ENCODE measurements at places on chromosomes 5 and 9.
A peak's percentile ranks its signal among the peaks of the same experiment; 100 is the strongest.

DNA sequence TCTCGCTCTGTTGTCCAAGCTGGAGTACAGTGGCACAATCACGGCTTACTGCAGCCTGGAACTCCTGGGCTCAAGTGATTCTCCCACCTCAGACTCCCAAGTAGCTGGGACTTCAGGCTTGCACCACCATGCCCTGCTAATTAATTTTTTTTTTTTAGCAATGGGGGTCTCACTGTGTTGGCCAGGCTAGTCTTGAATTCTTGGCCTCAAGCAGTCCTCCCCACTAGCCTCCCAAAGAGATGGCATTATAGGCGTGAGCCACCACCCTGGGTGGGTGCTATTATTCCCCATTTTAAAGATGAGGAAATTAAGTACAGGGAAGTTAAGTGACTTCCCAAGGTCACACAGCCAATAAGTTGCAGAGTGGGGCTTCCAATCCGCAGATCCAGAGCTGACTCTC lies 1.7 kb downstream of the NNT start:
- H3K36me3 ChIP-seq = peaks cover 22% of the 10 kb centered on the region
- DNase-seq = no peak
- H3K4me1 ChIP-seq = peaks cover 24% of the 10 kb centered on the region
- no peaks in the 10 kb centered on the region for H3K27me3 ChIP-seq
- H3K27ac ChIP-seq = no peak overlapping the region

- H3K27ac ChIP-seq = no peak within 1 kb of the TSS
- H3K27me3 ChIP-seq = peaks cover 65% of the 10 kb centered on the region
- peaks cover 21% of the 10 kb centered on the region for H3K4me1 ChIP-seq
- peak; percentile 82 for DNase-seq
Observed at GRCh38 chr9:119368681-119369581, at the start of gene BRINP1. TSS of gene BRINP1 (minus strand) at chr9:119369435. CDS start at chr9:119313355, 56,080 bp downstream.

- peaks cover 43% of the 10 kb centered on the region for H3K4me1 ChIP-seq
- DNase-seq = no peak
Observed at GRCh38 chr5:78591138-78591612, 57.4 kb downstream of the LHFPL2 start.

DNA sequence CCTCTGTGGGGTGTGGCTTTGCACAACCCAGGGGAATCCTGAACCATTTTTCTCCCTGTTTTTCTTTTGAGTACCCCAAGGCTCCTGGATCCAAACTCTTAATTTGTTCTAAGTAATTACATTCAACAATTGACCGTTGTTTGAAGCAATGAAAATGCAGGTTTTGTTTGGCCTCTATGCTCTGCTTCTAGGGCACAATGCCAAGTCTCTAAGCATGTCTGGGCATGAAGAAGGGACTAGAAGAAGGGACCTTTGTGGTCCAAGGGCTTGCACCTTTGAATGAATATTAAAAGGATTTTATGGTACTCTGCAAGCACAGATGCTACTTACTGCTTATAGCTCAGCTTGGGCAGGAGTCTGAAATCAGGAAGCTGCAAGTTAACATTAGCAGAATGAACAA lies 6.6 kb upstream of the ENC1 start:
- peaks cover 41% of the 10 kb centered on the region for H3K4me1 ChIP-seq
- peak overlapping the region; percentile 64 for H3K27ac ChIP-seq
- no peaks in the 10 kb centered on the region for H3K36me3 ChIP-seq

DNA sequence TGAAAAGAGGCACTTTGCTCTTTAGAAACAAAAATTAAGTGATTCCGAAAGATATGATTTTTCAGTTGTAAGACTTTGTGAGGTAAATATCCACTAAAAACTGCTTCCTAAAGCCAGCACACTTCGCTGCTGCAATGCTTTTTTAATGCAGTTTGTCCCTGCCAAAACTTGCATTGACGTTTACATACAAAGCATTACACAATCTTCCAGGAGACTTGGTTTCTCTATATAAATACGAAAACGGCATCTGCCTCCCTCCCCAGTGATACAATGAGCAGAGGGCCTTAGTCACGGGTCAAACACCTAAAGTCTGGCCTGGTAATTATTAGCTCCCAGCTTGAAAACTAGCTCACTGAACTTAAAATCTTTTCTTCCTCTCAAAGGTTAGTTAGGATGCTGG lies 170.7 kb downstream of the TSSK1B start:
- no peak overlapping the region for H3K27ac ChIP-seq
- H3K27me3 ChIP-seq = no peaks in the 10 kb centered on the region
- H3K4me1 ChIP-seq = peaks cover 39% of the 10 kb centered on the region
- H3K36me3 ChIP-seq = peaks cover 10% of the 10 kb centered on the region

DNA sequence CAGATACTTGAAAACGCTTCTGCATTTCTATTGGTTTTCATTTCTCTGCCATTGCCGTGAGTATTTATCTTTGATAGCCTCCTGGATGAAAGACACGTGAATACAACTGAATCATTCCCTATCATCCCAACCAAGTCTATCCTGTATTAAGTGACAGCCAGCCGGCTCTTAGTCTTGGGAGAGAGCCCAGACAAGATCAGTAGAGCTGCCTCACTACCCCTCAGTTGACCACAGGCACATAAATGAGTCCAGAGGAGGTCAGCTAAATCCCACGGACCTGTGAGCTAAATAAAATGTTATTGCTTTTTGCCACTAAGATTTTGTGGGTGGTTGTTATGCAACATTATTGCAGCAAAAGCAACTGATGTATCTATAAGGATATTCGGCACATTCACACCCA lies 639.0 kb upstream of the ACO1 start:
- no peak overlapping the region for H3K27ac ChIP-seq
- H3K27me3 ChIP-seq = no peaks in the 10 kb centered on the region
- no peak for DNase-seq
- no peaks in the 10 kb centered on the region for H3K4me1 ChIP-seq
- no peak overlapping the region for H3K4me3 ChIP-seq

DNA sequence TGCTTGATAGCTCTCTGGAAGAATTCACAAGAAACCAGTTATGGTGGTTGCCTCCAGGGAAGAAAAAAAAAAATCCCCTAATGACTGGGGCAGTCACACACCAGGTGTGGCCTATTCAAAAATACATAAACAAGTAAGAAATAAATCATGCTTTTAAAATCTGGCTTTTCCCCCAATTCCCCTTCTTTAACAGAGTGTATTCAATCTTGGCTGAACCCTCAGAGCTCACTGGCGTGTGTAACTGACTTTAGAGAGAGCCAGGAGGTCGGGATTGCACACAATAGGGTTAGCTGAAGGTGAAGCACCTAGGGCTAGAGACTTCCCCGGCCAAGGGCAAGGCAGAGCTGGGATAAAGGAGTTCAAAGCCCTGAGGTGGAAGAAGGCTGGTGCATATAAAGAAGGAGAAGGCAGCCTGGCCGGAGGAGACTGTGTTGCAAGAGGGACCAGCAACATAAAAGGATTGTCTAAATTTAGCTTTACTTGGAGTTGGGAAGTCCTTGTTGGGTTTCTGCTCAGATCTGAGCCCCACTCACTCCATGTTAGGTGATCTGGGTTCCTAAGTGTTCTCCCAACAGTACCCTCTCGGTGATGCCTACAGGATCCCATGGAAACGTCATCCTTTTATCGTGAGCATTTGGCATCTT lies 19.7 kb downstream of the FNBP1 start:
- H3K36me3 ChIP-seq = no peaks in the 10 kb centered on the region
- peak overlapping the region; percentile 94 for H3K27ac ChIP-seq
- no peak for DNase-seq
- H3K4me3 ChIP-seq = peak overlapping the region; percentile 50

- H3K36me3 ChIP-seq = no peaks in the 10 kb centered on the region
- DNase-seq = no peak
- peak overlapping the region; percentile 35 for H3K4me3 ChIP-seq
- H3K27me3 ChIP-seq = peaks cover 74% of the 10 kb centered on the region
- H3K4me1 ChIP-seq = peaks cover 37% of the 10 kb centered on the region
- no peak overlapping the region for H3K27ac ChIP-seq
Observed at GRCh38 chr9:116152390-116152789, 1.2 kb upstream of the PAPPA start.

DNA sequence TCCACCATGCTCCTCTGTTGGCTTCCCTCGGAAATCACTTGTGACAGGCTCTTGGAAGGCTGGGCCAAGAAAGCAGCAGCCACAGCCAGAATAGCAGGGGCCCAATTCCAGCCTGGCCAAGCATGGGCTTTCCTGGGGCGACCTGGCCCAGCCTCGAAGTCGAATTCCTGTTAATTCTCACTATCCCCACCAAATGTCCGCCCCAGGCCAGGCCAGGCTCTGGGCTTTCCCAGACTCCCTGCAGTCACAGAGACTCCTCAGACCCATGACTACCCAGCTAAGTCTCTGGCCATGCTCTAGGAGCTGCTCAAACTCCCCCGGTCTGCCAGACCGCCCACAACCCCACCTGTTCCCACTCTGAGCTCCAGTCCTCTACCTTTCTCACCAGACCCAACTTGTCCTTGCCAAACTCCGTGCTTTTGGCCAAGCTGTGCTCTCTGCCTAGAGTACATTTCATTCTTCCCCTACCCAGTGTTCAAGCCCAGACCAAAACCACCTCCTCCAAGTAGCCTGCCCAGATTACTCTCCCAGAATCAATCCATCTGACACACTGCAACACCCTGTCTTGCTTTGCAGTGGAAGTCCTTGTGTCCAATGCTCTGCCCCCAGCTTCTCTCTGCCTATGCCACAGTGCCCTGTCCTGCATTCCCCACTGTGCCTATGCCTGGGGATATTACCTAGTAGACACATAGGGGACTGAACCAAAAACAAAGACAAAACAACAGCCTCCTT lies 26.2 kb downstream of the SHB start:
- H3K27ac ChIP-seq = peak overlapping the region; percentile 37
- no peak for DNase-seq
- peaks cover 77% of the 10 kb centered on the region for H3K4me1 ChIP-seq
- H3K27me3 ChIP-seq = no peaks in the 10 kb centered on the region

- no peaks in the 10 kb centered on the region for H3K4me1 ChIP-seq
- H3K27me3 ChIP-seq = no peaks in the 10 kb centered on the region
- no peak for DNase-seq
- no peak overlapping the region for H3K4me3 ChIP-seq
- no peak overlapping the region for H3K27ac ChIP-seq
Observed at GRCh38 chr5:91651704-91652103, 268.6 kb upstream of the ARRDC3 start.

GRCh38 chr9:123607479-123607878 lies 251.5 kb downstream of the CRB2 start:
- peaks cover 7% of the 10 kb centered on the region for H3K36me3 ChIP-seq
- no peaks in the 10 kb centered on the region for H3K27me3 ChIP-seq
- no peak overlapping the region for H3K27ac ChIP-seq
- no peak for DNase-seq

- no peaks in the 10 kb centered on the region for H3K4me1 ChIP-seq
- H3K27me3 ChIP-seq = no peaks in the 10 kb centered on the region
- no peak for DNase-seq
- no peaks in the 10 kb centered on the region for H3K36me3 ChIP-seq
- no peak overlapping the region for H3K4me3 ChIP-seq
Observed at GRCh38 chr9:73523391-73523790, 371.7 kb downstream of the ANXA1 start.

GRCh38 chr5:73497497-73498056 lies 665 bp upstream of the BTF3 start:
- H3K27me3 ChIP-seq = peaks cover 5% of the 10 kb centered on the region
- peaks cover 21% of the 10 kb centered on the region for H3K36me3 ChIP-seq
- H3K27ac ChIP-seq = peak overlapping the region; percentile 98
- H3K4me1 ChIP-seq = peaks cover 28% of the 10 kb centered on the region
- no peak for DNase-seq

GRCh38 chr9:133453651-133454050 lies 6.1 kb upstream of the CACFD1 start:
- no peaks in the 10 kb centered on the region for H3K36me3 ChIP-seq
- H3K4me1 ChIP-seq = peaks cover 5% of the 10 kb centered on the region
- no peaks in the 10 kb centered on the region for H3K27me3 ChIP-seq
- H3K4me3 ChIP-seq = no peak overlapping the region
- no peak for DNase-seq

DNA sequence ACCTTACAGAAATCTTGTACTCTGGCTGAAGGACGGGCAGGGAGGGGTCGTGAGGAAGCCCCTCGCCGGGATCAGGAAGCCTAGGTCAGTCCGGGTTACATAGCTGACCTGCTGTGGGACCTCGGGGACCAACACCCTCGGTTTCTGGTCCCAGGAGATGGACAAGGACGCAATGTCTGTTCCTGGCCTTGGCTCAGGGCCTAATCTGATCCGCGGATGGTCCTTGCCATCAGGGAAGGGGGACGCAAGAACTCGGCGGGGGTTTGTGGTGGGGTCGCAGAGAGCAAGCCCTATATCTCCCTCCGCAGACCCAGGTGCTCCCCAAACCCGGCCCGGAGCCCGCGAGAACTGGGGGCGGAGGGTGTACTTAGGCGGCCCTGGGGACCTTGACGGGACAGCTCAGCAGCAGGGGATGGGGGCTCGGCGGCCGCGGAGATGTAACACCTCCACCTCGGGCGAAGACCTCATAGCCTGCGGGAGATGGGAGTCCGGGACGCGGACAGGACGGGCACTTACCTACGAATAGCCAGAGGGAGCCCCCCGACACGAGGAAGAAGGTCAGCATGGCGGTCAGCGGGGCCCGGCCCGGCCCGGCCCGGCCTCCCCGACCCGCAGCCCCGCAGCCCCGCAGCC lies 353 bp downstream of the ACSL6 start:
- peak overlapping the region; percentile 83 for H3K4me3 ChIP-seq
- H3K4me1 ChIP-seq = no peaks in the 10 kb centered on the region
- no peak overlapping the region for H3K27ac ChIP-seq
- peak; percentile 66 for DNase-seq
- H3K36me3 ChIP-seq = no peaks in the 10 kb centered on the region
- peaks cover 77% of the 10 kb centered on the region for H3K27me3 ChIP-seq

GRCh38 chr9:129182625-129183494 lies 4.8 kb upstream of the IER5L start:
- DNase-seq = no peak
- peaks cover 42% of the 10 kb centered on the region for H3K4me1 ChIP-seq
- H3K27ac ChIP-seq = peak overlapping the region; percentile 29
- H3K27me3 ChIP-seq = no peaks in the 10 kb centered on the region
- H3K4me3 ChIP-seq = no peak overlapping the region

DNA sequence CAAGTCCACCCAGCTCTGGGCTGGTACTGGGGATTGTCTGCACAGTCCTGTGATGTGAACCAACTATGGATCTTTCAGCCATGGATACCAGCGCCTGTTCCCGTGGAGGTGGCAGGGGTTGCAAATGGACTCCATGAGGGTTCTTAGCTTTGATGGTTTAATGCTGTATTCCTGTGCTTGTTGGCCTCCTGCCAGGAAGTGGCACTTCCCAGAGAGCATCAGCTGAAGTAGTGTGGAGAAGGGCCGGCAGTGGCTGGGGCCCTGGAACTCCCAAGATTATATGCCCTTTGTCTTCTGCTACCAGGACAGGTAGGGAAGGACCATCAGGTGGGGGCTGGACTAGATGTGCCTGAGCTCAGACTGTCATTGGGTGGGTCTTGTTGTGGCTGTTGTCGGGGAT lies 1104.8 kb upstream of the COX7C start:
- no peak overlapping the region for H3K27ac ChIP-seq
- no peaks in the 10 kb centered on the region for H3K36me3 ChIP-seq
- DNase-seq = no peak
- no peak overlapping the region for H3K4me3 ChIP-seq

Measured in type B pancreatic cell (in vitro differentiated cells).